ENCODE measurements at places on chromosomes 16 and 17.

- DNase-seq = no peak
Measured at GRCh38 chr16:81251871-81252270, 13.4 kb downstream of the BCO1 start.

GRCh38 chr16:22788193-22788530 lies 25.8 kb upstream of the HS3ST2 start:
- DNase-seq = no peak

DNA sequence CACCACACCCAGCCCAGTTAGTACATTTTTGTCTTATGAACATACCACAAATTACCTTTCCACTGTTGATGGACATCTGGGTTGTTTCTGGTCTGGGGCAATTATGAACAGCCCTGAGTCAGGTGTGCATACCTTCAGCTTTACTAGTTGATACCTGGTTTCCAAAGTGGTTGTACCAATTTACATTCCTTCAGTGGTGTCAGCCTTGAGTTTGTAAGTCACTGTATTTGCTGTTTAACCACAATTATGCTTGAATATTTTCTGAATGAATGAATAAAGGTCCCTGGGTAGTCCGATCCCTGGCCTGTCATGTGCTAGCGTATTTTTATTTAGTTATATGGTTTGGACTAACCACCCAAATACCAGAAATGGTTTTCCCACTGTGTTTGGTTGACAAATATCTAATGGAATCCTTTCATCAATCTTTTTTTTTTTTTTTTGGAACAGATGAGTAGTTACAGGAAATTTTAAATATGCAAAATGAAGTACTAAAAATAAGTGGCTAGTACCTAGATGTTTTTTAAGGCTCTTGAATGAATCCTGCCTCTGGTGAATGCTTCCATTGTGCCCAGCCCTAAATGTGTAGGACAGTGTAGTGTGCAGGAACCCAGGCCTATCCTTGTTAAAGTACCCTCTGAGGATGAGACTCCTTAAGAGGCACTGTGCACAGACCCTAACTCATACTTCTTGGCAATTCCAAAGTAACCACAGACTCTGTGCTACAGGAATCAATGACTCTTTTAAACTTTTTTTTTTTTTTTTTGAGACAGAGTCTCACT lies 3.7 kb downstream of the DUSP14 start:
- DNase-seq = no peak

DNA sequence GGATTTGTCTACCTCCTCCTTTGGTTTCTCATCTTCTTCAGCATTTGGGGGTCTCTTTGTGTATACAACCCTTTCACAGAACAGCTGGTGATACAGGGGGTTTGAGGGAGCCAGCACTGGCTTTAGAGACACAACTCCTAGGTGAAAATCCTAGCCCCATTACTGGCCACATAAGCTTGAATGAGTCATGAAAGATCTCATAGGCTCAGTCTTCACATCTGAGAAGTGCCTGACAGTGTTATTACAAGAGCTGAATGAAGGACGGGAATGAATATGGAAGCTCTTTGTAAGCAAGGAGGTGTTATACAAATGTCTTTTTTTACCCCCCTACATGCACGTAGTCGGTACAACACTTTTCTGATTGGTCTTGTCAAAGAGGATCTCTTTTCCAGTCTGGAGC lies 1.7 kb upstream of the B4GALNT2 start:
- DNase-seq = no peak

DNA sequence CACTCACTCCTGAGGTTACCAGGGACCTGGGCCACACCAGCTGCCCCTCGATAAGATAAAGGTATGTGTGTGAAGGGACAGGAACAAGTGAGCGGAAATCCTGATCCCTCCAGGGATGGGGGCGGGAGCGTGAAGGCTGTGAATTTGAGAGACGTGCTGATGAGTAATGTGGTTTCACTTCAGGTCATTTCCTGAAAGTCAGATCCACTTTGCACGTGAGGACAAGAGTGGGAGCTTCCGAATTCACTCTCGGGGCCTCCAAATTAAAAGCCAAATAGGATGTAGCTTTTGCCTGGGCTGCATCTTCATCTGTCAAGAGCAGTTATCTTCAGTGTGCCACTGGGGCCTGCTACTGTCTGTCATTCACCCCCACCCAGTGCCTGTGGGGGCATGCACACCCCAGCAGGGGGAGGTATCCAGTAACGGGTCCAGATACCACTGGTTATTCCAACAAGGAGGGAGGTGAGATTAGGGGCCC lies 87.4 kb upstream of the LHX1 start:
- no peak for DNase-seq
